Stomach (tissue), 19 donors: ENCODE measurements at places on chromosomes 5 and 9. TPM values are rescaled to one million over a fixed set of nuclear protein-coding genes. Genes with fewer than 3 reads are reported as not detected.

GRCh38 chr5:137176126-137176525 lies 323.0 kb downstream of the SPOCK1 start:
- no peaks in the 10 kb centered on the region for H3K4me1 ChIP-seq
- no peaks in the 10 kb centered on the region for H3K36me3 ChIP-seq
- no peak overlapping the region for H3K27ac ChIP-seq
- H3K27me3 ChIP-seq: no peaks in the 10 kb centered on the region

DNA sequence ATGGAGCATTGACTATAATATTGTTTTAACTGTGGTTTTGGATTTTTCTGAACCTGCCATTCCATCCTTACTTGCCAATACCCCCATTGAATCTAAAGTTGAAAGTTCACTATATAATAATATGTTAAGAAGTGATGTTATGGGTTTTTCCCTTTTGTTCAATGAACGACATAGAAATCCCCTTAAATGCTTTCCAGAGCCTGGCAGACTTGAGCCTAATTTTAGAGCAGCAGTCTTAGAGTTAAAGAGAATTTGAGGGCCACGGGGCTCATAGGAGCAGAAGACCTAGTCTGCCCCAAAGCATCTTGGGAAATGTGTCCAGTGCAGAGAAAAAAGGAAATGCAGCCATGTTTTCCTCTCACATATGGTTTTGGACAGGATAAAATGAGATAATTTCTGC lies 146.1 kb upstream of the SLC44A1 start:
- no peak overlapping the region for H3K4me3 ChIP-seq
- DNase-seq: no peak
- no peaks in the 10 kb centered on the region for H3K27me3 ChIP-seq
- no peak overlapping the region for H3K27ac ChIP-seq

- no peaks in the 10 kb centered on the region for H3K27me3 ChIP-seq
- no peak overlapping the region for H3K4me3 ChIP-seq
- H3K4me1 ChIP-seq: peaks cover 18% of the 10 kb centered on the region
- H3K36me3 ChIP-seq: peaks cover 19% of the 10 kb centered on the region
These were observed 2.7 kb downstream of the ZNF346 start for GRCh38 chr5:177025101-177025601.

DNA sequence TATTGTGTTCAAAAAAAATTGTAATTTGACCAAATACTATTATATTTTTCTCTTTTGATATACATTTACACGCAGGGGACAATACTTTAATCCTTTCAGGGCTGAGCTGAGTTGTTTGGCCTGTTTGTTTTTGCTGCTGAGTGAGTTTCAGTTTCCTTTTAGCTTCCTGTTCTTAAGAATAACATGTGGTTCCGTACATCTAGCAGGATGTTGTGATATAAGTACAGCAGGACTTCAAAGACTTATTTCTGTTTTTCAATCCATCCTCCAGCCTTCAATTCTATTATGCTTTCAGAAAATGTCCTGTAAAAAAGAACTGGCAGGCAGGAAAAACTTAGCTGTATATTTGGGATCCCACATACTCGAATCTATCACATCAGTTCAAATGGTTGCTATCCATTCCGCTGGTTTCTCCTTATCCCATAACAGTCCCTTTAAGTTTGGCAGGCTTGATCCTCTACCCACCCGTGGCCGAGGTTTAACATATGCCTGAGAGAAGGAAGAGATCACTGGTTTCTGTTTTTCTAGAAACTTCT lies 1037.3 kb upstream of the ACO1 start:
- DNase-seq: no peak
- H3K27ac ChIP-seq: peak overlapping the region; percentile 52
- H3K27me3 ChIP-seq: no peaks in the 10 kb centered on the region
- no peaks in the 10 kb centered on the region for H3K36me3 ChIP-seq

- DNase-seq: no peak
- H3K4me1 ChIP-seq: peaks cover 37% of the 10 kb centered on the region
- no peaks in the 10 kb centered on the region for H3K27me3 ChIP-seq
- H3K27ac ChIP-seq: no peak overlapping the region
- H3K36me3 ChIP-seq: peaks cover 85% of the 10 kb centered on the region
These were observed 17.4 kb downstream of the AKNA start for GRCh38 chr9:114370251-114370967.

- no peak overlapping the region for H3K4me3 ChIP-seq
- no peaks in the 10 kb centered on the region for H3K4me1 ChIP-seq
- no peaks in the 10 kb centered on the region for H3K36me3 ChIP-seq
- no peaks in the 10 kb centered on the region for H3K27me3 ChIP-seq
- DNase-seq: no peak
- H3K27ac ChIP-seq: no peak overlapping the region
These were observed 1068.5 kb upstream of the CDH10 start for GRCh38 chr5:25713259-25713658.

GRCh38 chr9:3074247-3074646 lies 230.4 kb upstream of the PUM3 start:
- H3K27me3 ChIP-seq: no peaks in the 10 kb centered on the region
- no peaks in the 10 kb centered on the region for H3K36me3 ChIP-seq
- no peaks in the 10 kb centered on the region for H3K4me1 ChIP-seq
- H3K4me3 ChIP-seq: no peak overlapping the region
- no peak for DNase-seq

DNA sequence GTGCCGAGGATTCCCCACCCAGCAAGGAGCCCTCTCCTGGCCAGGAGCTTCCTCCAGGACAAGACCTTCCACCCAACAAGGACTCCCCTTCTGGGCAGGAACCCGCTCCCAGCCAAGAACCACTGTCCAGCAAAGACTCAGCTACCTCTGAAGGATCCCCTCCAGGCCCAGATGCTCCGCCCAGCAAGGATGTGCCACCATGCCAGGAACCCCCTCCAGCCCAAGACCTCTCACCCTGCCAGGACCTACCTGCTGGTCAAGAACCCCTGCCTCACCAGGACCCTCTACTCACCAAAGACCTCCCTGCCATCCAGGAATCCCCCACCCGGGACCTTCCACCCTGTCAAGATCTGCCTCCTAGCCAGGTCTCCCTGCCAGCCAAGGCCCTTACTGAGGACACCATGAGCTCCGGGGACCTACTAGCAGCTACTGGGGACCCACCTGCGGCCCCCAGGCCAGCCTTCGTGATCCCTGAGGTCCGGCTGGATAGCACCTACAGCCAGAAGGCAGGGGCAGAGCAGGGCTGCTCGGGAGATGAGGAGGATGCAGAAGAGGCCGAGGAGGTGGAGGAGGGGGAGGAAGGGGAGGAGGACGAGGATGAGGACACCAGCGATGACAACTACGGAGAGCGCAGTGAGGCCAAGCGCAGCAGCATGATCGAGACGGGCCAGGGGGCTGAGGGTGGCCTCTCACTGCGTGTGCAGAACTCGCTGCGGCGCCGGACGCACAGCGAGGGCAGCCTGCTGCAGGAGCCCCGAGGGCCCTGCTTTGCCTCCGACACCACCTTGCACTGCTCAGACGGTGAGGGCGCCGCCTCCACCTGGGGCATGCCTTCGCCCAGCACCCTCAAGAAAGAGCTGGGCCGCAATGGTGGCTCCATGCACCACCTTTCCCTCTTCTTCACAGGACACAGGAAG lies 120.2 kb downstream of the RGS3 start:
- H3K27ac ChIP-seq: no peak overlapping the region
- H3K27me3 ChIP-seq: no peaks in the 10 kb centered on the region
- peaks cover 16% of the 10 kb centered on the region for H3K36me3 ChIP-seq
- H3K4me1 ChIP-seq: peaks cover 52% of the 10 kb centered on the region
- no peak overlapping the region for H3K4me3 ChIP-seq

DNA sequence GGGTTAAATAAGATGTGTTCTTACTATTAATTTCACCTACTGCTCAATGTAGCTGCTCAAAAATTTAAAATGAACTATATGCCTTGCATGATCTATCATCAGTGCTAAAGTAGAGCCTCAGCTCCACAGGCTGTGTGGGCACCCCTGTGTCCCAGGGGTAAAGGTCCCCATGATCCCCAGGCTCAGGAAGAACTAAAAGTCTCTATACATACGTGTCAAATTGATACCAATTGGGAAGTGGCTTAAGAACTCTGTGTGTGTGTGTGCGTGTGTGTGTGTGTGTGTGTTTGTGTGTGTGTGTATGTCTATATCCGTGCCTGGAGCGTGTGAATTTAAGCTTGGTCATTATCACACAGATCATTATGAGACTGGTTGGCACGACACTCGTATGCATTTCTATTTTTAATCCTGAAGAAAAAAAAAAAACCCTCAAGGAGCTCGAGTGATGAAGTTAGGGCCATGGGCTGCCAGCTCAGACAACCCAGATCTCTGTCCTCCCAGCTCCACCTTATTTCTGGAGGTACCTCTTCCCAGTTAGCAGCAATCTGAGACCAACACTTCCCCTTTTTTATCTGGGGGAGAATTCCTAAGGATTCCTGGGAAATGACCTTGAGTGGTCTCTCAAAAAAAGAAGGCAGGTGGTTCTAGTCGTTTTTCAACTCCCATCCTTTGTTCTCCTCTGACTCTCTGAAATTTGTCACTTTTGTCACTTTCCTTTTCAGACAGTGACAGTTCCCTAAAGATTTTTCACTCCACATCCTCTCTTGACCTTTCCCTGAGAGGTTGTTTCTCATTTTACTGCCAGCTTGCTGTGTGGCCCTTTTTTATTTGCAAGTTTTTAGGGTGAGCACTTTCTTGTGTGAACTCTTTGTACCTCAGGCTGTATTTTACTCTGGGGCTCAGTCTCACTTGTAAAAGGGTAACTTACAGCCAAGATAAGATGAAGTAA lies 45.7 kb upstream of the CTXN3 start:
- no peaks in the 10 kb centered on the region for H3K27me3 ChIP-seq
- no peak for DNase-seq
- H3K27ac ChIP-seq: no peak overlapping the region
- no peak overlapping the region for H3K4me3 ChIP-seq
- no peaks in the 10 kb centered on the region for H3K4me1 ChIP-seq

PDE4D gene
- 130 TPM for total RNA-seq

GRCh38 chr9:128127568-128127989 lies at the start of gene PTGES2:
Gene PTGES2 (minus strand): TSS chr9:128127729. CDS start chr9:128127717, 12 bp downstream.
- H3K4me3 ChIP-seq: peak within 1 kb of the TSS; percentile 91
- H3K27ac ChIP-seq: peak within 1 kb of the TSS; percentile 99
- H3K36me3 ChIP-seq: peaks cover 28% of the 10 kb centered on the region
- H3K27me3 ChIP-seq: no peaks in the 10 kb centered on the region
- peaks cover 40% of the 10 kb centered on the region for H3K4me1 ChIP-seq

DNA sequence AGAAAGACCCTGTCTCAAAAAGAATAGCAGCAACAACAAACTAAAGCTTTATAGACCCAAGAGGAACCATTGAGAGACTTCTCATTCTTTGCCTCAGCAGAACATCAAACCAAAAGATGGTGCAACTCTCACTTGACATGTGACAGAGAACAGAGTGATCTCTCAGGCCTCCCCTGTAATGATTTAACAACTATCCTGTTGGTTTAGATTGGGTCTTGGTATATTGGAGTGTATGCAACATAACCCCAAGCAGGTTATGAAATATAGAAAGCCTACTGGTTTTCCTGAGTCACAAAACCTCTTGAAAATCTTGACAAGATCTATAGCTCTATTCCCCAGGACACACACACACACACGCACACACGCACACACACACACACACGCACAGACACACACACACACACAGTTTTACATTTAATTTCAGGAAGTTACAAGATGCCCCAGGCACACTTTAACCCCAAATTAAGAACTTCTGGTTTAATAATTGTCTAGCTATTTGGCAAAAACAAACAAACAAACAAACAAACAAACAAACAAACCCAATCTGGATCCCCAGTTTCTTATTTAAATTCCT lies 6.5 kb upstream of the FGF1 start:
- DNase-seq: no peak
- H3K4me1 ChIP-seq: peaks cover 5% of the 10 kb centered on the region
- no peaks in the 10 kb centered on the region for H3K36me3 ChIP-seq
- no peaks in the 10 kb centered on the region for H3K27me3 ChIP-seq
- no peak overlapping the region for H3K27ac ChIP-seq

GRCh38 chr9:17719053-17719452 lies 140.2 kb downstream of the SH3GL2 start:
- no peak overlapping the region for H3K4me3 ChIP-seq
- no peaks in the 10 kb centered on the region for H3K36me3 ChIP-seq
- H3K27me3 ChIP-seq: no peaks in the 10 kb centered on the region

GRCh38 chr9:9612270-9612669 lies 1000.5 kb downstream of the PTPRD start:
- no peak overlapping the region for H3K4me3 ChIP-seq
- no peaks in the 10 kb centered on the region for H3K36me3 ChIP-seq
- no peak overlapping the region for H3K27ac ChIP-seq
- no peaks in the 10 kb centered on the region for H3K4me1 ChIP-seq
- H3K27me3 ChIP-seq: no peaks in the 10 kb centered on the region
- peak; percentile 49 for DNase-seq

- no peak overlapping the region for H3K4me3 ChIP-seq
- H3K27me3 ChIP-seq: peaks cover 13% of the 10 kb centered on the region
- H3K36me3 ChIP-seq: no peaks in the 10 kb centered on the region
- no peaks in the 10 kb centered on the region for H3K4me1 ChIP-seq
- no peak overlapping the region for H3K27ac ChIP-seq
These were observed 19.5 kb downstream of the IL9 start for GRCh38 chr5:135876146-135876545.

GRCh38 chr9:36416890-36417289 lies 16.8 kb upstream of the RNF38 start:
- no peak overlapping the region for H3K4me3 ChIP-seq
- no peaks in the 10 kb centered on the region for H3K27me3 ChIP-seq
- DNase-seq: no peak
- no peak overlapping the region for H3K27ac ChIP-seq
- peaks cover 9% of the 10 kb centered on the region for H3K4me1 ChIP-seq
